ENCODE measurements at places on chromosomes 4 and X.

GRCh38 chr4:138188406-138189084 lies 53.6 kb downstream of the SLC7A11 start:
- no peak for DNase-seq

GRCh38 chr4:26889356-26889755 lies 28.7 kb downstream of the STIM2 start:
- no peak for DNase-seq

GRCh38 chr4:81429607-81430006 lies 42.1 kb downstream of the RASGEF1B start:
- no peak for DNase-seq

DNA sequence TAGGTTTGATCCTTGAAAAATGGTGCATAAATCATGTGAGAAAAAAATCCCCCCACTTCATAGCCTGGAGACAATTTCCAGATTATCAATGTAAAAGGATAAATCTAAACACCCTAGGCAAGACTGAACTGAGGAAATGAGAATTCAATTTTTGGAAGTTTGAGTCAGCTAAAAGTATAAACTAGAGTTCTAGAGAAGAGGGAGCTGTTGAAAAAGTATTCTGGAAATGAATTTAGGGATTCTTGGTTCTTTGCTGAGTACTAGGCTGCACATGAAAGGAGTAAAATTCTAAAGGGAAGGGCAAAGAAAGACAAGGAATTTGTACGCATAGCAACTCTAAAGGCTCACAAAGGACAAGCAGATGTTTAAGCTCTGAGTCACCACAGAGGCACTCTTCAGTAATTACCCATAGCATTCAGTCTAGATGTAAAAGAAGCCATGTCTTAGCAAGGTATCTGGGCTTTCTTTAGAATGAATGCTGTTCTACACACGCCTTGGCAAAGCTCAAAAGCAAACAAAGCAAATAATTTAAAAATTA lies 896.5 kb downstream of the PDHA2 start:
- no peak for DNase-seq

GRCh38 chr4:61741327-61742096 lies 541.4 kb downstream of the ADGRL3 start:
- DNase-seq, result no peak

DNA sequence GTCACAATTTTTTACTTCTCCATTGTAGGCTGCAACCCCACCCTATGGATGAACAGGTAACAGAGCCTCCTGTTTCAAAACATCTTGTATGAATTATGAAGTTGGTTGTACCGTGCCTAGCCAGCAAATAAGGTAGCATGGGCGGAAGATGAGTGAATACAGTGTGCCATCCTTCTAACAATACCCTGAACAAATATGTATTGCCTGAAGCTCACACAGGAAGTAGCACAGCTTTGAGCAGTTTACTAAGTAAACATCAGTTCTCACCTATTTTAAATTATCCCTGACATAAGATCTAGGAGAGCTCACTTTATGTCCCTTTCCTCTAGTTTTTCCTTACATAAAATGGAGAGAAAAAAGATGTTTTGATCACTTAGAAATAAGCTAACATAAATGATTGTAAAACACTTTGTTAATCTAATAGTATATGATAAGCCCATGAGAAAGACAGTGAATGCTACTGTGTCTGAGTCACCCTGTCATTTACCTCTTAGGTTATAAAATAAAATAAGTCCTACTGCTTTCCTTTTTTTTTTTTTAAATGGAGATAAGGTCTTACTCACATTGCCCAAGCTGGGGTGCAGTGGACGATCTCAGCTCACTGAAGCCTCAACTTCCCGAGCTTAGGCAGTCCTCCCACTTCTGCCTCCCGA lies 36.6 kb downstream of the GRSF1 start:
- no peak for DNase-seq

GRCh38 chr4:176668324-176668723 lies 124.4 kb downstream of the VEGFC start:
- DNase-seq, result no peak
